ENCODE measurements at places on chromosomes 7 and 10.

GRCh38 chr10:76085002-76085816 is 653.8 kb downstream of the LRMDA start:
- no peak for DNase-seq

- DNase-seq: peak; percentile 60
Observed at GRCh38 chr10:114714281-114714741, 56.2 kb upstream of the ABLIM1 start.

- peak; percentile 45 for DNase-seq
Observed at GRCh38 chr7:43905956-43906330, 453 bp downstream of the URGCP start.

DNA sequence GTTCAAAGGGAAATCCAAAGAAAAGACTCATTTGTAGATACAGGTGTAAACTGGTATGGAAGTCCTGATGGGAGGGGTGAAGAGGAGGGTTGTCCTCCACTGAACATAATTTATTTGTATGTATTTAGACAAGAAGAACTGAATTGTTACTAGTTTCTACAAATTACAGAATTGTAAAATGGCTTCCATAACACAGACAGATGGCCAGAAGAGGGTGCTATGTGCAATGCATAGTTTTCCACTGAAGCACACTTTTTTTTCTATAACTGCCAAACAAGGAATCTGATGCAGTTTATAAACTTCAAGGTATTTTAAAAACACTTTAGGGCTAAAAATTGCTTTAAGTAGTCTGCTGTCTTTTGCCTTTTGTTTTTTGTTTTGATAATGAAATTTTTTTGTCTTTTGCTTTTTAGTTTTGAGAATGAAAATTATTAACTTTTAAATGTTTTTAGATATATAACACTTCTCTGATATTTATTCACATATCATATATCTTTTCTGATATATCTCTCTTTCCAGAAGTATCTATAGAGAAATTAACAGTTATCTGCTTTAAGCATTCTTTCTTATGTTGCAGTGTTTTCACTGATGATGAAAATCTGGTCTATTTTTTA is 58.5 kb downstream of the PHYHIPL start:
- DNase-seq: peak; percentile 21

DNA sequence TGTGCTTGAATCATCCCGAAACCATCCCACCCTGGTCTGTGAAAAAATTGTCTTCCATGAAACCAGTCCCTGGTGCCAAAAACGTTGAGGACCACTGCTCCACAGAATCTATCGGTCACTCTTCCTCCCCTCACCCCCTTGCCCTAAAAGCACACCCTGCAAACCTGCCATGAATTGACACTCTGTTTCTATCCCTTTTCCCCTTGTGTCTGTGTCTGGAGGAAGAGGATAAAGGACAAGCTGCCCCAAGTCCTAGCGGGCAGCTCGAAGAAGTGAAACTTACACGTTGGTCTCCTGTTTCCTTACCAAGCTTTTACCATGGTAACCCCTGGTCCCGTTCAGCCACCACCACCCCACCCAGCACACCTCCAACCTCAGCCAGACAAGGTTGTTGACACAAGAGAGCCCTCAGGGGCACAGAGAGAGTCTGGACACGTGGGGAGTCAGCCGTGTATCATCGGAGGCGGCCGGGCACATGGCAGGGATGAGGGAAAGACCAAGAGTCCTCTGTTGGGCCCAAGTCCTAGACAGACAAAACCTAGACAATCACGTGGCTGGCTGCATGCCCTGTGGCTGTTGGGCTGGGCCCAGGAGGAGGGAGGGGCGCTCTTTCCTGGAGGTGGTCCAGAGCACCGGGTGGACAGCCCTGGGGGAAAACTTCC is 784 bp upstream of the SERPINE1 start:
- no peak for DNase-seq

DNA sequence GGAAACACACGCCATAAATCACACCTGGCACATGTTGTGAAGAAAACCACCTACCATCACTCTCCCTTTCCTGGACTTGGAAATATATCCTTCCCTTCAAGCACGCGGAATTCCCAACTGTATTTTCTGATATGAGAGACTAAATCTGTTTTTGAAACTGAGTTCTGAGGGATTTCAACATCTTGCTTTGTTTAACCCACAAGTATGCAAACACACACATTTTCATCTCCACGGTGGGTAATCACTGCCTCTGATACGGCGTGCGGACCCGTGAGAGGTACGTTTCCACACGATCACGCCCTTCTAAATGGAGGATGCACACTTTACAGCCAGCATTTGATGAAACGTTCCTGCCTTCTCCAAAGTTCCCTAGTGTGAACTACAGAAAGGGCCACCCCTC is 83.4 kb downstream of the ZRANB1 start:
- DNase-seq: no peak

GRCh38 chr10:124153023-124153826 is 59.8 kb upstream of the CHST15 start:
- no peak for DNase-seq

- DNase-seq: no peak
Observed at GRCh38 chr10:119480667-119481066, 61.9 kb downstream of the RGS10 start.

- DNase-seq: no peak
Observed at GRCh38 chr7:71637578-71637977, 505.6 kb downstream of the GALNT17 start.

GRCh38 chr7:37357637-37357996 is 91.0 kb downstream of the ELMO1 start:
- DNase-seq: no peak

DNA sequence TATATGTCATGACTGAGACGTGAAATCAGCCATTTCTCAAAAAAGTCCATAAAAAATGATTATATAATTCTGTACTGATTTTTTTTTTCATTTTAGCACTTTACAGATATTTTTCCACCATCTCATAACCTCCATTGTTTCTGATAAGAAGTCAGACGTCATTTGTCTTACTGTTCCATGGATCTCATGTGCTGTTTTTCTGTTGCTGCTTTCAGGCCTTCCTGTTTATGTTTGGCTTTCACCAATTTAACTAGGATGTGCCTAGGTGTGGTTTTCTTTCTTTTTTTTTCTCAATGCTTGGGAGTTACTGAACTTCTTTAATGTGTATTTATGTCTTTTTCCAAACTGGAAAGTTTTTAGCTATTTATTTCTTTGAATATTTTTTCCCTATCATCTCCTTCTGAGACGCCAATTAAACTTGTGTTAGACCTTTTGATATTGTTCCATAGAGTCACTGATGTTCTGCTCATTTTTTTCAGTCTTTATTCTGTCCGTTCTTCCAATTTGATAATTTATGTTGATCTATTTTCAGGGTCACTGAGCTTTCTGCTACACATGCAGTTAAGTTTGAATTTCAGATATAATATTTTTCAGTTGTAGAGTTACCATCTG is 43.3 kb downstream of the TAF3 start:
- no peak for DNase-seq

- DNase-seq: no peak
Observed at GRCh38 chr7:34991938-34992840, 45.1 kb downstream of the DPY19L1 start.

- no peak for DNase-seq
Observed at GRCh38 chr10:30058570-30059132, 735 bp downstream of the JCAD start.

GRCh38 chr7:1514995-1515401 is 10.8 kb upstream of the INTS1 start:
- no peak for DNase-seq

- no peak for DNase-seq
Observed at GRCh38 chr7:100728196-100728595, 5.2 kb upstream of the ZAN start.

GRCh38 chr7:111210996-111211395 is 120.1 kb downstream of the LRRN3 start:
- no peak for DNase-seq

DNA sequence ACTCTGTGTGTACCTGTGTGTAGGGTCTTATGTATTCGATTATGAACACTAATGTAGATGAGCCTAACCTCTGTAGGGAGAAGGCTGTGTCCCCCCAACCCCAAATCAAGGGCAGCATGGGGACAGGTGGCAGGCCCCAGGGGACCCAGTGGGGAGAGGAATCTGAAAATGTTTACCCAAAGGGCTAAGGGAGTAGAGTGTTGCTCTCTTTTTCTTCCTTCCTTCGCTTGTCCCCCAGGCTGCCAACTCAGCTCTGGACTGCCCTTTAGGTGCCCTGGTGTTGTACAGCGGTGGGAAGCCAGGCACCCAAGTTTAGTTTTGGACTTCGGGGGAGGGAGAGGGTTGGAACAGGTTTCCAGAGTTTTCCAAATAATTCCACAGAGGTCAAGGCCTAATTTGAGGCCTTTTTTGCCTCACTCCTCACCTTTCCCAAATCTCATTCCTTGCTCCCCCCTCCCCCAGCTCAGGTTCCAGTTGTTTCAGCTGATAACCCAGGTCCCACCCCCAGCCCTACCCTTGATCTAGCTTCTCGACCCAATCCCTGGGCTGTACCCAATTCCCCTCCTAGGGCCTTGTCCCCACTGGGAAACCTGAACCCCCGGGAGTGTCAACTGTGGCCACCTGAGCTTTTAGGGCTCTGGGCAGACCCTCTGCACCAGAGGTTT is 9.1 kb upstream of the PAX2 start:
- no peak for DNase-seq

DNA sequence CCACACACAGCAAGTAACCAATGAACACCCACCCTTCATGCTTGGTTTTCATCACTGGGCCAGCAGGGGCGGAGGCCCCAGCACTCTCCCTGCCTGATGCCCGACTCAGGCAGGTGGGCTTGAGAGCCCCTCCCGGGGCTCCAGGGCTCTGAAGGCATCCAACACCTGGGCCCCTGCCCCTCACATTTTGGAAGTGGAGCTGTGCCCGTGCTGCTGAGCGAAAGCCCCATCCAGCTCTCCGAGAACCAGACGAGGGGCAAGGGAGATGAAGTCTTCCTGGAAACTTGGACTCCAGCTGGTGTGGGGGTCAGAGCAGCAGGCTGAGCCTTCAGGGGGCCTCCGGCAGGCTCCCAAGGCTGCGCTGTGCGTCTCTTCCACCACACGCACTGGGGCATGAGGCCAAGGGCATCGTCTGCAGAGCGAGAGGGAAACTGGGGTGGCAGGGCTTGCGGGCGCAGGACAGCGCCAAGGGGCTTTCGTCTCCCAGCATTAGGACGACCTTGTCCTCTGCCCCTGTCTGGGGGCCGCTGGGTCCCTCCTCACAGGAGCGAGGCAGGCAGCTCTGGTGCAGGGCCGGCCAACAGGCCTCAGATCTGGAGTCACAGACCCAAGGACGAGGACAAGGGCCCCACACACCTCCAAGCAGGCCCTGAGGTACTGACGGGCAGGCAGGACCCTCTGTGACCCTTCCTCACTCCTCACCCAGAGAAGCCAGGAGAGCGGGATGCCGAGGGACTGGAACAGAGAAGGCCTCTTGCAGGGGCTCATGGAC is 108.3 kb upstream of the FAM20C start:
- DNase-seq: no peak

DNA sequence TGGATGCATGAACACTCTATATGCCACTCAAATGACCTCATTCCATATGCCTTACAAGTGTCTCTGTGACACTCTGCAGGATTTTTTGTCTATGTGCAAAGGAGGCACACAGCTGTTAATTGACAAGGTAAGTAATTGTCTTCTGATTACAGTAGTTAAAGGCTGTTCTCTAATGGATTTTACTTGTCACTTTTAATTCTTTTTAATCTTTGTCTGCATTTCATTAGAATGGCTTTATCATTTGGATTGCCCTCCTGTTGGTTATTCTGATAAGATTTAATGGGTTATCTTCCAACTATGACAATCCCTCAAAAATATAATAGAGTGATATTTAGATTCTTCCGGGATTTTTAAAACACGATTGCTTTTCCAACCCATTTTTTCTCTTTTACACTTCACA is 290.0 kb upstream of the TEX47 start:
- DNase-seq: no peak

DNA sequence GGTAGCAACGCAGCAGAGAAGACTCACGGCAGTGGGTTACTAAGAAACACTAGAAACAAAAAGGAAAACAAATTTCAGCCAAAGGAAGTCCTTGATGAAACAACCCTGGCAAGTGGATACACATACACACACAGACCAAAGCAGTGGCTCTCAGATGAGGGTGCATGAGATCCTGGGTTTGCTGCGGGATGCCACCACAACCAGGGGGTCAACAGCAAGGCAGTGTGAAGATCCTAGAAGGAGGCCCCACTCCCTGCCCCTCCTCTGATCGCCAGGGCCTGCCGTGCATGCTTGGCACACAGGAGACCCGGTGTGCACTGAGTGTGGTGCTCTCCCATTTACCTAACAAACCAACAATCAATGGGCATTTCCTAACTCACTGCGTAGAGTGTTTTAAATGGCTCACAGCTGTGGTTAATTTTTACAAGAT is 252.3 kb upstream of the KLF14 start:
- no peak for DNase-seq

GRCh38 chr7:54781134-54781920 is 22.3 kb upstream of the SEC61G start:
- DNase-seq: no peak

DNA sequence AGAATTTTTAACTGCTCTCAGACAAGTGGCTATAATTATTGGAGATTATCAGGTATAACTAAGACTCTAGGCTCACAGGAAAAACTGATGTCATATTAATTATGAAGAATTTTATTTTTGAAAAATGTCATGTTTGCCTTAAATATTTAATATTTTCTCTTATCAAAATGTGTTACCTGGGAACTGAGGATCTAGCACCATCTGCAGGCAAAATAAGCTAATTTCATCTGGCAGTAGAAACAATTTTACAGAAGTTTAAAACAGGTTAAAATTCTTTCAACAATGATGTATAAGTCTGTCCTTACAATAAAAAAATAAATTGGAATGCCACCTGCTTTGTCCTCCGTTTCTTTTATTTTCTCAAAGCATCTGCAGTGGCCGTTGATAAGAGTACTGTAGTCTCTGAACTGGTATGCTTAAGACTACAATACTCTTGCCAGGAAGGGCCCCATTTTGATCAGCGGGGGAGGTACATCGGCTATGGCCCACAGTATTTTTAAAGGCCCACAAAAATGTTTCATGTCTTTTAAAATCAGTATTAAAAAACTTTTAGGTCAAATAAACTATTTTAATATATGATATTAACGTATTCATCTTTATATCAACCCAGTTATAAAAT is 81.3 kb downstream of the VWDE start:
- DNase-seq: peak; percentile 7

GRCh38 chr7:37206192-37206591 is 242.5 kb downstream of the ELMO1 start:
- no peak for DNase-seq

- no peak for DNase-seq
Observed at GRCh38 chr7:45073031-45073785, 15.6 kb downstream of the NACAD start.

- DNase-seq: no peak
Observed at GRCh38 chr7:155349601-155350331, 52.1 kb downstream of the INSIG1 start.

DNA sequence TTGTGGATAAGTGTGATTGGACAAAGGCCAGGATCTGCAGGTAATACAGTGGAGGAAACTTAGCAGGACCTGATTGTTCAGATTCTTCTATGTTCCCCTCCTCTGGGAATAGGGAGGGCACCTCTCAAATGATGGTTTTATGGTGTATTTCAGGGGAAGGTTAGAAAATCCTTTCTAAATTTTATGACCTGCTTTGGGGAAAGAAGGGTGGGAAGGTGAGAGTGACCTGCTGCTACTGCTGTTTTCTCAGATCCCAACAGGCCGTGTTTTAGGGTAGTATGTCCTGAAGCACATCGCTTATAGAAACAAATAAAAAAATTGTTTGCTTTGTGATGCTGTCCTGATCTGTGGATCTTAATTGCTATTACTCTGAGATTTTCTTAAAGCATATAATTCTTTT is 404.1 kb upstream of the GALNT17 start:
- DNase-seq: no peak

GRCh38 chr10:123906884-123907652 is 15.5 kb upstream of the CPXM2 start:
- DNase-seq: no peak

Measured in renal pelvis (tissue), 12 donors.